ENCODE measurements at places on chromosomes 13 and 19. TPM values are rescaled to one million over a fixed set of nuclear protein-coding genes. Genes with fewer than 3 reads are reported as not detected.

NLRP4 gene
- total RNA-seq, result not detected

NBEA gene
- 14.9 TPM for total RNA-seq

SOX1 gene
- total RNA-seq, result not detected

GRCh38 chr13:80022146-80022545, 318.8 kb downstream of the SPRY2 start:
- no peaks in the 10 kb centered on the region for H3K4me1 ChIP-seq
- no peak overlapping the region for H3K4me3 ChIP-seq
- no peak for DNase-seq
- no peaks in the 10 kb centered on the region for H3K27me3 ChIP-seq
- H3K27ac ChIP-seq, result no peak overlapping the region

GRCh38 chr19:46442808-46443450, 14.2 kb upstream of the PNMA8C start:
- no peaks in the 10 kb centered on the region for H3K4me1 ChIP-seq
- no peak overlapping the region for H3K27ac ChIP-seq
- H3K27me3 ChIP-seq, result no peaks in the 10 kb centered on the region
- no peak overlapping the region for H3K4me3 ChIP-seq
- DNase-seq, result no peak
- H3K36me3 ChIP-seq, result no peaks in the 10 kb centered on the region

DNA sequence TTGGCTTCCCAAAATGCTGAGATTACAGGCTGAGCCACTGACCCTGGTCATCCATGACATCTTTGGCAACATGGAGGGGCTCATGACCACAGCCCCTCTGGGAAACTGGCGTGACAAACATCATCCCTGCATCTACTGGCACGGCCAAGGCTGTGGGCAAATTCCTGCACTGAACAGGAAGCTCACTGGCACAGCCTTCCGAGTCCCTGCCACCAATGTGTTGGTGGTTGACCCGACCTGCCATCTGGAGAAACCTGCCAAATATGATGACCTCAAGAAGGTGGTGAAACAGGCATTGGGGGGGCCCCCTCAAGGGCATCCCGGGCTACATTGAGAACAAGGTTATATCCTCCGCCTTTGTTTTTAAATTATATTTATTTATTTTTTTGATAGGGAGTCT, 8.9 kb upstream of the ACP5 start:
- no peak overlapping the region for H3K4me3 ChIP-seq
- H3K27me3 ChIP-seq, result no peaks in the 10 kb centered on the region
- H3K27ac ChIP-seq, result no peak overlapping the region
- no peaks in the 10 kb centered on the region for H3K36me3 ChIP-seq
- no peak for DNase-seq
- peaks cover 10% of the 10 kb centered on the region for H3K4me1 ChIP-seq

DNA sequence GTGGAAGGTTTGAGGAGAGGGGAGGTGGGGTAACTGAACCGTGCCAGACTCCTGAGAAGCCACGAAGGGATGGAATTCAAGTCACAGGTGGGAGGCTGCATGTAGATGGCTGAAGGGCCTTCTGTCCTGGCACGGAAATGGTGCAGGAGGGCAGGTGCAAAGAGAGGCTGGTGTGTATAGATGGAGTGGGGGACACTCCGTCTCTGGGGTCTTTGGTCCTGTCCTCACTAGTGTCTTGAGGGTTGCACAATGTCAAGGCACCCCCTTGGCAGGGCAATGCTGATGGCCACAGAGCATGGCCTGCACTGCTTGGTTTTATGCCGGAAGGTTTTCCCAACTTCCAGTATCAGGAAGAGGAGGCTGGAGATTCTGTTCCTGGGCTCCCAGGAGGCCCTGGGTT, 82.7 kb upstream of the SIAH3 start:
- H3K36me3 ChIP-seq, result no peaks in the 10 kb centered on the region
- no peak for DNase-seq
- no peak overlapping the region for H3K27ac ChIP-seq
- H3K27me3 ChIP-seq, result no peaks in the 10 kb centered on the region
- H3K4me3 ChIP-seq, result no peak overlapping the region

DNA sequence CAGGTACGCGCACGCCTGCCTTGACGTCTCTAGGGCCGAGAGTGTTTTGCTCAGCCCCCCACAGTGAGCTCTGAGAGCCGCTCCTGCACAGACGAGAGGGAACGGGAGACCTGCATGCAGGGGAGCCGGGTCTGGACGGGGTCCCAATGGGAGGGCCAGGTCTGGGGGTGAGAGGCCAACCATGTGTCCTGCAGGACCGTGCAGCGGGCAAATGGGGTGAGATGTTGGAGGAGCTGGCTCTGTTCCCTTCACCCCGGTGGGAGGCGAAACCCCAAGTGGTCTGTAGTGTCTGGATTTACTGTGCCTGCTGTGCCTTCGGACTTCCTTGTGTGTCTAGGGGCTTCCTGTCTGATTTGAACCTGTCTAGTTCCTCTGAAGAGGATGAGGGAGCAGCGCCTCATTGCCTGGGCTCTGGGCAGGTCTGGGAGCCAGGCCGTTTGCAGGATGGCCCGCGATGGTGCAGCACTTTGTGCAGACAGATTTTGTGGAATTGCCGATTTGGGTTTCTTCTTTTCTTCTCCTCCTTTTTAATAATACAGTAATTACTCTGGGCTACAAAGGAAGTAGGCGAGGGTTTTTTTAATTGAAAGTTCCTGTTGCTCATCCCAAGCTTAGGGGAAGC, 2.1 kb downstream of the CSNK1G2 start:
- peak overlapping the region; percentile 95 for H3K4me3 ChIP-seq
- H3K27ac ChIP-seq, result peak overlapping the region; percentile 97
- peaks cover 40% of the 10 kb centered on the region for H3K4me1 ChIP-seq
- no peak for DNase-seq
- H3K27me3 ChIP-seq, result no peaks in the 10 kb centered on the region

DNA sequence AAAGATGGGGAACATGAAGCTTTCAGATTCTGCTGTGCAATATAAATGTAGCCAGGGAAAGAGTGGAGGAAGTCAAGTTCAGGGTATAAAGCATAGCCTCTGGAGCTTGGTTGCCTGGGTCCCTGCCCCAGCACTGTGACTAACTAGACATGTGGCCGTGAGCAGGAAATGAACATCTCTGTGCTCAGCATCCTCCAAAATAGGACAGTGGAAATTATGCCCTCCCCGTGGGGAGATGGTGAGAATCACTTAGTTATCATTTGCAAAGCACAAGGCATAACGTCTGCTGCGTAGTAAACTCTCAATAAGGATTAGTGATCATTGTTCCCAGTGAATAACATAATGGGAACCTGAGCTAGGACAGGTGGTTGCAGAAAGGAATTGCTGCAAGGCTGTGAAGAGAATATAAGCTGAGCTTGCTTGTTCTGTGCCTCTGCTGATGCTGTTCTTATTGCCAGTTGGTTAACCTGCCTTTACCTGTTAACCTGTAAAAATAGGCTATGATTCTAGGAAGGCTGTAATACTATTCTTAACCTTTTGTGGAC, 441.0 kb downstream of the COG6 start:
- no peaks in the 10 kb centered on the region for H3K4me1 ChIP-seq
- no peaks in the 10 kb centered on the region for H3K27me3 ChIP-seq
- peak; percentile 25 for DNase-seq
- H3K4me3 ChIP-seq, result no peak overlapping the region
- H3K36me3 ChIP-seq, result no peaks in the 10 kb centered on the region
- no peak overlapping the region for H3K27ac ChIP-seq

DNA sequence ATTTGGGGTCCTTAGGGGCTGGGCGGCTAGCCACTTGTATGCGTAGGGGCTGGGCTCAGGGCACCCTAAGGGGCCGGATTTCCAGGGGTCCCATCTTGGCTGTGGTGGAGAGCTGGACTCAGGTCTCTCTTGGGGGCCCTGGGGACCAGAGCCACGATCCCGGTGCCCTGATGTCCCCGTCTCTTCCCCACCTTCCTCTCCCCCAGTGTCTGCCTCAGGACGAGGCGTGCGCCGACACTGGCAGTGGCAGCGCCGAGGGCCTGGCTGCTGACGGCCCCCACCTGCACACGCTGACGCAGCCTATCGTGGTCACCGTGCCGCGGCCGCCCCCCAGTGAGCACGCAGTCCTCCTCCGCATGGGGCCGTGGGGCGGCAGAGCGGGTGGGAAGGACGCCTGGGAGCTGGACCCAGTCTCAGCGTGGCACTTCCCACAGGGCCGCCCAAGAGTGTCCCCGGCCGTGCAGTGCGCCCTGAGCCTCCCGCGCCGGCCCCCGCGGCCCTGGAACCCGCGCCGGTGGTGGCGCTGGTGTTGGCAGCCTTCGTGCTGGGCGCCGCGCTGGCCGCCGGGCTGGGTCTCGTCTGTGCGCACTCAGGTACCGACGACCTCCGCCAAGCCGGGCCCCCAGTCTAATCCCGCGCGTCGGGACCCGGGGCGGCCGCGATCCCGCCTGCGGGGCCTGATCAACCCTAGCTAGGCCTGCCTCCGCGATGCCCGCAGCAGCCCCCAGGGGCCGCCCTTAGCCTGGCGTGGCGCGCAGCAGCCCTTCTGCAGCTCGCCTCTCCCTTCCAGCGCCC, 2.7 kb upstream of the SNAPC2 start:
- peaks cover 15% of the 10 kb centered on the region for H3K36me3 ChIP-seq
- no peak overlapping the region for H3K27ac ChIP-seq

GRCh38 chr19:27780367-27781075, 1432.4 kb downstream of the UQCRFS1 start:
- no peaks in the 10 kb centered on the region for H3K4me1 ChIP-seq
- no peaks in the 10 kb centered on the region for H3K27me3 ChIP-seq
- no peaks in the 10 kb centered on the region for H3K36me3 ChIP-seq
- no peak overlapping the region for H3K27ac ChIP-seq

- peak overlapping the region; percentile 47 for H3K4me3 ChIP-seq
- peaks cover 8% of the 10 kb centered on the region for H3K4me1 ChIP-seq
- peak; percentile 59 for DNase-seq
- no peaks in the 10 kb centered on the region for H3K36me3 ChIP-seq
- H3K27me3 ChIP-seq, result no peaks in the 10 kb centered on the region
- peak overlapping the region; percentile 56 for H3K27ac ChIP-seq
Measured at GRCh38 chr13:113152984-113153809, 5.3 kb upstream of the PROZ start.

DNA sequence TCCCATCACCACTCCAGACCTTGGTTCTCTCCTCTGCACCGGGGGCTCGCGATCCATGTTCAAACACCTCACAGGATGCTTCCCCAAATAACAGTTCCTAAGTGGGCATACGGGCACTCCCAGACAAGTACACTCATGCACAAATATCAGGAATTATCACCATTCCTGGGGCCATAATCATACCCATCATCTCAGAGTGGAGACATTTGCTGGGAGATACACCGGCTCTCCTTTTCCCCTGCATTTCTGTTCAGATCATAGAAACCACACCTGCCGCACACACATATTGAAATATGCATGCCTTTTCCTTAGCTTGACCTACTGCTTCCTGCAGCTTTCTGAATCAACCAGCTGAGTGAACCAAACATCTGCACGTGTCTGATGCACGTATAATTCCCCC, 33.9 kb upstream of the MBNL2 start:
- H3K27me3 ChIP-seq, result no peaks in the 10 kb centered on the region
- no peak overlapping the region for H3K27ac ChIP-seq
- no peak overlapping the region for H3K4me3 ChIP-seq
- no peaks in the 10 kb centered on the region for H3K36me3 ChIP-seq

DNA sequence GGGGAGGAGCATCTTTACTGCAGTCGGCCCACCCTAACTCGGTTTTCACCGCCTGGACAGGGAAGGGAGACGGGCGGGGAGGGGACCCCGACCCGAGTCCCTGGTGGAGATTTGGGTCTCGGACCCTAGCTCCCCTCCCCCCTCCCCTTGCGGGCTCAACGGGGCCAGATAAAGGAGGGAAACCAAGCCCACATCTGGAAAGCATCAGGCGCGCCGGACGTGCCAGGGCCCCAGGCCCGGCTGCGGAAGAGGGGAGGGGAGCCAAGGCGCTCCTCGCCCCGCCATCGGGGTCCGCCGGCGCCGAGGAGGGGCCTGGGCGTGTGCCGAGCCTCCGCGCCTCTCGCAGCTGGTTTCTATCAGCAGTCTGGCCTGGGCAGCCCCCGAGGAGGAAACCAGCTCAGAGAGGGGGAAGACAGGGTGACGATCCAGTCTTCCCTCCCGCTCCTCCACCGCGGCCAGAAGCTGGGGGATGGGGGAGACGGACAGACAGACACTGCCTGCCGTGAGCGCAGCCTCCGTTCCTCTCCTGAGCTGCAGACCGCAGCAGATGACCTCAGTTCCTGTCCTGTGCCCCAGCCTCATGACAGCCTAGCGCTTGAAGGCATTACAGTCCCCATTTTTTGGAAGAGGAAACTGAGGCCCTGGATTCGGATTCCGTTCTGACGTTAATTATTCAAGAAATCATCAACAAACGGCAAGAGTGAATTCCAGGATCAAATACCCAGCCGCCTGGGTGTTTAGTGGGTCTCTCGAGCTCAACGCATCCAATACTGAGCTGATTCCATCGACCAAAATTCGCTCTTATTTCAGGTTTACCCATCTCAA, 3.6 kb upstream of the GNG8 start:
- DNase-seq, result no peak
- peaks cover 6% of the 10 kb centered on the region for H3K27me3 ChIP-seq
- H3K4me3 ChIP-seq, result peak overlapping the region; percentile 16
- H3K27ac ChIP-seq, result peak overlapping the region; percentile 80
- H3K4me1 ChIP-seq, result no peaks in the 10 kb centered on the region

DNA sequence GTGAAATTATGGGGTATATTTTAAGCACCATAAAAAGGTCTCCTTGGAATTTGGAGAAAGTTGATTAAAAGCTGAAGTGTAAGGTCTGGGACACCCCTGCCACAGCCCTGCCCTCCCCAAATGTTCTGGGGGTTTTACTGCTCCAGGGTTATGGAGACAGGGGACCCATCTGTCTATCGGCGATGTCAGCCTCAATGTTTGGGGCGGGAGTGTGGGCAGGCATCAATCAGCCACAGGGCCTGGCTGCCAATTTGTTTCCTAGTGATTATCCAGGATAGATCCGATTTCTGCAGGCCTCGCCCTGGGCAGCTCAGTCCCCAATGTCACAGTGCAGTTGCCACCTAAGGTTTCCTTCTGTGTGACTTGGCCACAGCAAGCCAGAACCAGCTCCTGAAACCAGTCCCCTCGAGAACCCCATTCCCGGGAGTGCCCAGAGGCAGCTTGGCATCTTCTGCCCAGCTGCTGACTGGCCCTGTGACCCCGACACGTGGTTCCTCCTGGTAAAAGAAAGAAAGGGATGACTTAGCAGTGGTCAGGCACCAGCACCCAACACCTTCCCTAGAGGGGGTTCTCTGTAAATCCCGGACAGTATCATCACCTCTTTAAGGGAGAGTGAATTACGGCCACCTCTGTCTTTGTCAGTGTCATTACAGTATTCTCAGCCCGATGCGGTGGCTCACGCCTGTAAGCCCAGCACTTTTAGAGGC, 41.6 kb downstream of the MYO9B start:
- no peaks in the 10 kb centered on the region for H3K36me3 ChIP-seq
- H3K27me3 ChIP-seq, result no peaks in the 10 kb centered on the region
- no peak overlapping the region for H3K4me3 ChIP-seq
- peaks cover 11% of the 10 kb centered on the region for H3K4me1 ChIP-seq

DNA sequence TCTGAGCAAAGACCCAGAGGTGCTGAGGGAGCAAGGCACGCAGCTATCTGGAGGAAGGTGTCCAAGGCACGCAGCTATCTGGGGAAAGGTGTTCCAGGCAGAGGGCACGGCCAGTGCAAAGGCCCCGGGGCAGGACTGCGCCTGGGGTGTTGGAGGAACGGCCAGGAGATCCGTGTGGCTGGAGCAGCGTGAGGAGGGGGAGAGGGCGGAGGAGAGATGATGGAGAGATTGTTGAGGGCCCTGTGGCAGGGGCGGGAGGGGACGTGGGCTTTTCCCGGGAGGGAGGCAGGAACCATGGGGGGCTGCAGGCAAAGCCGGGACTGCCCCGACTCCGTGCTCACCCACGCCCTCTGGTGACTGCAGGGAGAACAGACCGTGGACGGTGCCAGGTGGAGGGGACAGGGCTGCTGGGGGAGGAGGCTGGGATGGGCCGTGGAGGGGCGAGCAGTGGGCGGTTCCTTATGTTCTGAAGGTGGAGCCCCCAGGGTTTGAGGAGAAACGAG, 13.3 kb upstream of the MISP start:
- H3K4me3 ChIP-seq, result no peak overlapping the region
- H3K27me3 ChIP-seq, result no peaks in the 10 kb centered on the region
- peak overlapping the region; percentile 94 for H3K27ac ChIP-seq
- H3K4me1 ChIP-seq, result peaks cover 20% of the 10 kb centered on the region
- peak; percentile 28 for DNase-seq
- no peaks in the 10 kb centered on the region for H3K36me3 ChIP-seq

Data from Peyer's patch (tissue), 4 donors.